ENCODE measurements at places on chromosomes 2 and 18.

GRCh38 chr2:203399031-203399430 is 70.8 kb downstream of the ABI2 start:
- DNase-seq = no peak

DNA sequence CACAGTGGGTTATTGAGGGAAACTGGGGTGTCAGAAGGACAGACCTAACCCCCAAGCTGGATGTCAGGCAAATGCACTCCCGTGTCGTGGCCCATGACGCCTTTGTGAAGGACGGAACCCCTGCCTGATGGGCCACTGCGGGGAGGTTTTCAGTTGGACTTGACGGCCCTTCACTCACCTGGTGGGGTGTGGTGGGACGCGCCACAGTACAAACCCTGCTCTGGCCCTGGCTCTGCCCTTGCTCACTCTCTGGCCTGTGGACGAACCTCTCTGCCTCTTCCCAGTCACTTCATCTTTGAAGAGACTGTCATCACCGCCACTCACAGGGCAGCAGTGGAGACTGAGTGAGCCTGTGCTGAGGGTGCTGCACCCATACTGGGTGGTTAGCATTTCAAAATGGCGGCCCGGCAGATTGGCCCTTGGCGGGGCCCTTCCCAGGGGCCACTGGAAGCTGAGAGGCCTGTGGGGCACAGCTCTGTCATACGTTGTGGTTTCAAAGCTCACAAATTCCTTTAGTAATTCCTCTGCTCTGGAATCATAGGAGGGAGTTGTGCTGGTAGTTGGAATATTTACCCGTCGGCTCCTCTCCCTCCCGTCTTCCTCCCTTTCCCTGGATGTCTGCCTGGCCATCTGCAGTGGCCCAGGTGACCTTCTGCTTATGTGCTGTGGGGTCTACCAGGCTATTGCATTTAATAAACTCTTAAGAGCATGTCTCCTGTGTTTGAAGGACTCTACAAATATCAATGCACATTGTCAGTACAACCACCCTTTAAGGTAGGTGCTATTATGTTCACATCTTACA is 200.6 kb downstream of the CTIF start:
- DNase-seq = no peak

DNA sequence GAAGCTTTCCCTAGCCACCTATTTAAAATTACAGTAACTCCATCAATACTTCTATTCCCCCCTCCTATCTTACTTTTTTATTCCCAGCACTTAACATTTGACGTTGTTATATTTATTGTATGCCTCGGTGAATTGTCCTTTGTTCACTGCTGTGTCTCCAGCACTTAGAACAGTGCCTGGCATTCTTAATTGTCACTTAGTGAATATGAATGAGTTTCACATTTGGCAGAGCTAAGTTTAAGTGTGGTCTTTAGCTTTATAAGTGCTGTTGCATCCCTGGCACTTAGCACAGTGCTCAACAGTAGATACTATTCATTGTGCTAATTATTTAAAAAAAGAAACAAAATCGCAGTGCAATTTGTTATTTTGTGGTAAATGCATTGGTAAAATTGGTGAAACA is 1.7 kb downstream of the RMP24 start:
- DNase-seq = no peak

GRCh38 chr2:181077128-181077709 is 96.8 kb downstream of the UBE2E3 start:
- DNase-seq = peak; percentile 45

- DNase-seq = peak; percentile 58
These were observed 52.0 kb downstream of the FHOD3 start for GRCh38 chr18:36349552-36349951.

DNA sequence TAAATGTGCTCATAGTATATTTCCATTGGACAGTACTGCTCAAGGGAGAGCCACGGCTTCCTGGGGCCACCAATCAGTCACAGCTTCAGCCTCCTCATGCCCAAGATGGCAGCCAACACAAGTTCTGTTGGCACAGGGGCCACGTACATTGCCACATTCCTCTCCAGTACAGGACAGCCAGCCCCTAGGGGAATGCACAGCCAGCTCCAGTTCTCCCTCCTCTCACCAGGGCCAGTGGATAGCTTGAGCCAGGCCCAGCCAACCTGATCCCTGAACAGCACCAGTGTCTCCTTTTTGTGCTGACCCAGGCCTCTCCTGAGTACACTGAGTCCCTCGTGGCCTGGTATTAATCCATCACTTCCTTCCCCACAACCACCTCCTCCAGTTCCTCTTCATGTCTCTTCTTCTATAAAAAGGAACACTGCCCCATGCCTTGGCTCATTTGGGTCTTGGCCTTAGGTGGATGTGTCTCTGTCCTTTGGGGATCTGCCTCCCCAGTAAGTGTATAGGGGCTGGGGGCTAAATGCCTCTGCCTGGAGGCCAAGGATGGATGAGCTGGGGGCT is 168.7 kb downstream of the TNS1 start:
- no peak for DNase-seq

GRCh38 chr2:182072861-182073260 is 87.2 kb downstream of the PPP1R1C start:
- DNase-seq = no peak

- no peak for DNase-seq
These were observed 5.8 kb downstream of the SH3RF3 start for GRCh38 chr2:109134741-109135358.

- DNase-seq = no peak
These were observed 7.1 kb upstream of the BAZ2B start for GRCh38 chr2:159623436-159623835.

DNA sequence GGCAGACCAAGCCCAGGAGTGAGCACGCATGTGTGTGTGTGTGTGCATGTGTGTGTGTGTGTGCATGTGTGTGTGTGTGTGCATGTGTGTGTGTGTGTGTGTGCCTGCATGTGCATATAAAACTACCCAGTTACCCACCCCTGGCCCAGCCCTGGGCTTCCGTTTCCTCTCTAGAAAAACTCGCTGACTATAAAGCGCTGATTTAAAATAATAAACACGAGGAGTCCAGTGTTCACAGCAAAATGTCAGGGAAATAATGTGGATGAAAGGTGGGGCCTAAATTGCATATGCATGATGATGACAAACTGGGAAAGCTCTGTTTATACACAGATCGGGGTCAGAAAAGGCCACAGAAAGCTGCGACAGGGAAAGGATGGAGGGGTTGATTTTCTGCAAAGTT is 7.5 kb downstream of the ADCY3 start:
- no peak for DNase-seq

DNA sequence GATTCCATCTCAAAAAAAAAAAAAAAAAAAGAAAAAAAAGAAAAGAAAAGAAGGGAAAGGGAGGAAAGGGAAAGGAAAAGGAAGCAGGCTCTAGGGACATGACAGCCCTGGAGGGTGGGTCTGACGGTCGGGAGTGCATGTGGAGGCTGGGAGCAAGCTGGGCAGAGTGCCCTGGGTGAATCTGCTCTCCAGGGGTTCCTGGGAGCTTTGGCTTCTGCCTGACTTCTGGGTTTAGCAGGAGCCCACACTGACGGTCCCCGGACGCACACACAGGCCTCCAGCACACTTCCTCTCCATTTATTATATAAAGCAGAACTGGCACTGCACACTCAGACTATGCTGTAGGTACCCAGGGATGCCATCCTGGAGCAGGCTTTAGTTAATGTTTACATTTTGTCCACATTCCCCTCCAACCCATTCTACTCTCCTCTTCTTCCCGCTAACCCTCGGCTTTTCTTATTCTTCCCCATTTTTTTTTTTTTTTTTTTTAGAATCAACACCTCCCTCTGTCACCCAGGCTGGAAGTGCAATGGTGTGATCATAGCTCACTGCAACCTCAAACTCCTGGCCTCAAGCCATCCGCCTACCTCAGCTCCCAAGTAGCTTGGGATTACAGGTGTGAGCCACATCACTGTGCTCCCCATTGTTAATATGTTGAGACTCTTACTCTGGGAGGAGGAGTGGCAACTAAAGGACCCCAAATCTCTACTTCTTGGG is 151.1 kb upstream of the SLC1A4 start:
- DNase-seq = peak; percentile 65

DNA sequence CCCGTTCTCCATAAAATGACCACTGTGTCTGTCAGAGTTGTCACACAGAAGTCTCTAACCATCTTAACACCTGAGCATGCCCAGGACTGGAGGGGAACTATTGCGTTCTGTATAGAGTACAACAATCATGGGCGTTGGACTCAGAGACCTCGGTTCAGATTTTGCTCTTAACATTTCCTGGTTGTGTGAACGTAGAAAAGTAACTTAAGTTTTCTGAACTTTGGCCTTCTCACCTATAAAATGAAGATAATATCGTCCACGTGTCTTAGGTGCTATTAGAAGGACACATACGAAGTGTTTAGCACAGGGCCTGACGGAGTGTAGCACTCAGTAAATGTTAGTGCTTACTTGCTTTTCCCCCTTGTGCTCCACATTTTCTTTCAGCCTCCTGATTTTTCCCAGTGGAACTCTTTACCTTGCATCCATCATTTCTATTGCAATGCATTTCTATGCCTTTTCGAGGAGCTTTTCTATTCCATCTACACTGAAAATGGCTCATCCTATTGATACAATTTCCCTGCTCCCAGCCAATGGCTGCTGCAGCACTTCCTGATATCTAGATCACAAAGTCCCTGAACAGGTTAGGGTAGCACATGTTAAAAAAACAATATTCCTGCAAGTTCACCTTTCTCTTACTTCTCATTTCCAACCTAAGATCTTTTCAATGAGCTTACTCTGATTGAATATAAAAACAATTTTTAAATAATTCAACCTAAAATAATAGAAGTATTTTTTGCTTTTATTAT is 22.7 kb downstream of the DPP10 start:
- no peak for DNase-seq

- DNase-seq = no peak
These were observed 218.0 kb downstream of the DYSF start for GRCh38 chr2:71671203-71671854.

DNA sequence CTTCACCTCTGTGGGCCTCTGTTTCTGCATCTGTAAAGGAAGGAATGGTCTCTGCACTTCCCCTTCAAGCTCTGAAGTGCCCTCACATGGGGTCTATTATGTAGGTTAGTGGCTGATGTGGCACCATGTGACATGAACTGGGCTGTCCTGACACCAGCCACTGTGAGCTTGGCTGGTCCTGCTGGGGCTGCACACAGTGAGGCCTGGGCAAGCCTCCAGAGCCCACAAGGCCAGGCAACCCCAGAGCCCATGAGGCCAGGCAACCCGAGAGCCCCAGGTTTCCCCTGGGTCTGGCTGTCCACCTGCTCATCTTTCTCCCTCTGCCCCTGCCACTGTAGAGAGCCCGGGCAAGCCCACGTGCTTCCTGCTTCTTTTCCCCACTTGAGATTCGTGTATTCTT is 150.1 kb upstream of the SMAD2 start:
- DNase-seq = no peak

DNA sequence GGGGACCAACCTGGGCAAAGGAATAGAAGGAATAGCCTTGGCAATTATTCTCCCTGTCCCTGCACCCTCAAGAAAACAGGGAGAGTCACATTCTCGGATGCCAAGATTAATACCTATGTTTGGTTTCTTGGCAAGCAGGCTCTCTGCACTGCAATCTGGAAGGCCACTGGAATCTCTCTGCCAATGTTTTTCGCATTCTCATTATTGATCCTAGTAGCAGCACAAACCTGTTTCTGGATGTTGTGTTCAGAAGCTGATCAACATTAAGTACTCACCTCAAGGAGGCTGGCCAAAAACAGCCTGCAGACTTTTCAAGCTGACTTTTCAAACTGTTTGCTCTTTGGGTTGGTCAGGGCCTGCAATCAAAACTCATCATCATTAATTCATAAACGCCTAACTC is 62.2 kb downstream of the CLHC1 start:
- DNase-seq = no peak

GRCh38 chr18:36153203-36153602 is 23.5 kb downstream of the ELP2 start:
- no peak for DNase-seq

Measured in LoVo (cell line).